ENCODE measurements at places on chromosomes 11 and 22.
A peak's percentile ranks its signal among the peaks of the same experiment; 100 is the strongest.

DNA sequence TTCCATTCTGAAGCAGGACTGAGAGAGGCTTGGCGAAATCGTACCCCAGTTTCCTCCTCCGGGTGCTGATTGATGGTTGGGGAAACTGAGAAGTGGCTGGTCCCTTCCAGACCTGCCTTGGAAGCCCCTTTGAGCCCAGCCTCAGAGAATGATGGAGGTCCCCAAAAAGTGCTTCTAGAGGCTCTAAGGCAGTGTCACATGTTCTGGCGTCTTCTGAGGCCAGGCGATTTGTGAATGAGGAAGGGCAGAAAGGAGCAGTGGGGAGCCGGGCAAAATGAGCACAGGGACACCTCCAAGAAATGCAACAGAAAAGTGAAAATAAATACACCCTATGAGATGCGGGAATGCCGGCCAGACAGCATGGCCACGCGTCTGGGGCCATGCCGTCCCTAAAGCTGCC is 1.0 kb upstream of the LIF start:
- no peak for DNase-seq

GRCh38 chr11:66561178-66561974 is 7.0 kb downstream of the CTSF start:
- peak; percentile 40 for DNase-seq

GRCh38 chr11:121523581-121524232 is 70.9 kb upstream of the SORL1-AS1 start:
- DNase-seq = peak; percentile 55

DNA sequence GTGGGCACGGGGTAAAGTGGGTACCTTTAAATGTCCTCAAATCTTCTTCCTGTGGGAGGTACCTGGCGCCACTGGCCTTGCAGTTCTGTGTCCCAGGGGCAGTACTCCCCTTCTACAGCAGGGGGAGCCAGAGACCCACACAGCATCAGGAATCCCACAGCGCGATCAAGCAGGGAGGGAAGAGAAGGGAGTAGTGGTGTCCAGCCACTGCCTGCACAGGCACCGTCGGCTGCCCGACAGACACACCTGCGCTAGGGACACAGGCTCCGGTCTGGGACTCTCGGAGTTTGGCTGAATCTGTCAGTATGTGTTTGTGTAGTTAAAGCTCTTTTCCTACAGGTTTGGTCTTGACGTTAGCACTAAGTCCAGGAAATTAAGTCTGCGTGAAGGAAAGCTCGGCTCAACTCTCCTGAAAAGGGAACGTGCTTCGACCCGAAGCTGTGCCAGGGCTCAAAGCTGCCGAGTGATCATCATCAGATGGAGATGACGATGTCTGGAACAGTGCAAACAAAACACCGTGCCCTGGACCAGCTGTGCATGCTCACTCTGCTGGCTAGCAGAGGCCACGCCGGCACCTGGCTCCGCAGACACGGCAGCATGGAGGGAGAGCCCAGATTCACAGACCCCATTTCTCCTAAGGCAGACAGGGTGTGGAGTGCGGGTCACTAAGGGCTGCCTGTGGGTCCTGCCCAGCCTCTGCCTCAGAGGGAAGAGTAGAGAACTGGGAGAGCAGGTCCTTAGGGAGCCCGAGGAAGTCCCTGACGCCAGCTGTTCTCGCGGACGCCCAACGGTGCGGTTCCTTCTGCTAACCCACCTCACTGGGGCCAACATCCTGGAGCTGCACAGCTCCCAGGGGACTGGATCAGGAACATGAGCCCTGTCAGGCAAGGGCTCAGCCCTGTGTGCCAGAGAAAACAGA is 56.0 kb upstream of the BID start:
- peak; percentile 99 for DNase-seq

GRCh38 chr22:28146401-28147314 is 227.6 kb upstream of the PITPNB start:
- peak; percentile 95 for DNase-seq

GRCh38 chr11:3824714-3825472 is 15.9 kb downstream of the RHOG start:
- DNase-seq = peak; percentile 6

DNA sequence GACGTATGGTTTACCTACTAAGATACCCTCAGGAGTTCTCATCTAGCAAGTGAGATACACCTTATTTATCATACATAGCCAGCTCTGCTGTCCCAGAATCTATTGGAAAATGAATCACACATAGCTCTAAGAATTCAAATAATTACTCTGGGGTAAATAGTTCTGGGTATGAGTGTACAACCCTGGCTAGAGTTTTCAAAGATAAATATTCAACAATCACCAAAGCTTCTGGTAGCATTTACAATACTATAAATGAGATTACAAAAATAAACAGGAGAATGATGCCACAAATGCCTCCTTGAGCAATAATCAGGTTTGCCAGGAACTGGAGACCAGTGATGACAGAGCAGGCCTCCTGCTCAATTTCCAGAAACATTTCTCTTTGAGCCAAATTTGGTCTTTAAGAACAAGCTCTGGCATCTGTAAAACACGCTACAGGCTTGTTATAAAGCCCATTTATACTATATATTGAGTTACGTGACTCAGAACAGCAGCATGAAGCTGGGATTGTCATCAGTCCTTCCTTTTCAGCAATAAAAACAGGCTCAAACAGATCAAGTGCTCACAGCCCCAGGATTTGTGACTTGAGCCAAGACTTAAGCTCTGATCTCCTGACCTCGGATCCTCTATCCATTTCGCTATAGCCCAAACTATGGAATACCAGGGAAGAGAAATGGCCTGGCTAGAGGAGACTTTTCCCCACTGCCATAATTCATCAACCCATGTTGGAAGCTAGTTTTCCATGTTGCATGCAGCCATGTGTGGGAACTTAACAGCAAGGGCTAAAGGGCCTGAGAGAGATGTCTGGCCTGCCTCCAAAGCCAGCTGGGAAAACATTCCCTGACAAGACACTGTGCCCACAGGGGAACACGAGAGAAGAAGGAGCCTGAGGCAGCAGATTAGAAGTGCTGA is 19.7 kb downstream of the RAB30 start:
- DNase-seq = no peak

DNA sequence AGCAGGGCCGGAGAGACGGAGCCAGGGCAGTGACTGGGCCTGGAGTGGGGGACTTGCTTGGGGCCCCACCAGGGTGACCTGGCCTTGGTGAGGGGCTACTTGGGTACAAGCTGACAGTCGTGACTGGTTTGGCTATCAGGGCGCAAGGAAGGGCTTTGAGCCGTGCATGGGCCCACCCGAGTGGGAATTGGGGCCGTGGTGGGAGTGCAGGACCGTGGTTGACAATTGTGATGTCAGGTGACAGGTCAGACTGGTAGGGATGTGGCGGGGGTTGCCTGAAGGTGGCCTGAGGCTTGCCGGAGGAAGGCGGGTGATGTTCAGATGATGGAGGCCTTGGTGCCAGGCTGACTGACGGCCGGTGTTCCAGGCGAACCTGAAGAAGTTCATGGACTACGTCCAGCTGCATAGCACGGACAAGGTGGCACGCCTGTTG is 5.6 kb downstream of the SHANK3 start:
- no peak for DNase-seq

GRCh38 chr11:124415356-124415923 is 9.2 kb downstream of the OR8B4 start:
- peak; percentile 42 for DNase-seq

DNA sequence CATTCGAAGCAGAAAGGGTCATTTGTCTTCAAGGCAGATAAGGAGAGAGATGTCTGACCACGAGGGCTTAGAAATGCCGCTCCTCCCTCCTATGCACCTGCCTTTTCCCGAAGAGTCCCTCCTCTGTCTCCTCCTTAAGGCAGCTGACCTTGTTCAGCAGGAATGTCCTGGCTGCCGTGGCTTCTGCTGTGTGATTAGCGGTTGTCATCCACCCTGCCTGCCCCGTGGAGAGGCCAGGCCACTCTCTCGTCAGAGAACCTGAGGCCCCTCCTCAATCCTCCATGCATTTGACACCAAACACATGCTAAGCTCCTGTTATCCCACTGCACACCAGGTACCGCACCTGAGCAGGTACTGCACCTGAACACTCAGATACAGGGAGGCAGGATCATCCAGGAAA is 834.6 kb downstream of the TBC1D22A start:
- no peak for DNase-seq

- no peak for DNase-seq
These were observed 7.3 kb downstream of the HEPHL1 start for GRCh38 chr11:94028436-94028835.

DNA sequence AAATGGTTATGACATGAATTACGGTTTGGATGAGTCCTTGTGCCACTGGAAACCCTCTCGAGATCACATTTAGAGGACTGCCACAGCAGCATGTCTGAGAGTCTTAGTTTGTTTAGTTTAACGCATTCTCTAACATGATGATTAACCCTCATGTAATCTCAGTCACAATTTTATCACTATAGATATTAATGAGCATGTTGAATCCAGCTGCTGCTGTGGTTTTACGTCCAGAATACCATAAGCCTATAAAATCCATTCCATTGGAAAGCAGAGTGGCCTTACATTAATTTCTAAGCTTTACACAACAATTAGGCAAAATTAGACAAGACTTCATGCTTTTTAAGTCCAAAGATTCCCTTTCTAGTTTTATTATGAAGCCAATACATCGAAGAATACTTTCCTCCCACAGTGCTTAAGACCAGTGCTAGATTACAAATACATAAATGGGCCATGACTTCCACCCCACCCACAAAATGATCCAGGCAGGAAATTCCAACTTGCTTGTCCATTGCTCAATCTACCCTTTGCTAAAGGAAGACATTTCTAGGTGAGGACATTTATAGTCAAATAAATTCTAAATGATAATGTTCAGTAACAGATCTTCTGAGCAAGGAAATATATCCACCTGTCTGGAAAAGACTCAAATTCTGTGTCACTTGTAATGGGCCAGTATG is 3.5 kb upstream of the ELMOD1 start:
- DNase-seq = no peak

DNA sequence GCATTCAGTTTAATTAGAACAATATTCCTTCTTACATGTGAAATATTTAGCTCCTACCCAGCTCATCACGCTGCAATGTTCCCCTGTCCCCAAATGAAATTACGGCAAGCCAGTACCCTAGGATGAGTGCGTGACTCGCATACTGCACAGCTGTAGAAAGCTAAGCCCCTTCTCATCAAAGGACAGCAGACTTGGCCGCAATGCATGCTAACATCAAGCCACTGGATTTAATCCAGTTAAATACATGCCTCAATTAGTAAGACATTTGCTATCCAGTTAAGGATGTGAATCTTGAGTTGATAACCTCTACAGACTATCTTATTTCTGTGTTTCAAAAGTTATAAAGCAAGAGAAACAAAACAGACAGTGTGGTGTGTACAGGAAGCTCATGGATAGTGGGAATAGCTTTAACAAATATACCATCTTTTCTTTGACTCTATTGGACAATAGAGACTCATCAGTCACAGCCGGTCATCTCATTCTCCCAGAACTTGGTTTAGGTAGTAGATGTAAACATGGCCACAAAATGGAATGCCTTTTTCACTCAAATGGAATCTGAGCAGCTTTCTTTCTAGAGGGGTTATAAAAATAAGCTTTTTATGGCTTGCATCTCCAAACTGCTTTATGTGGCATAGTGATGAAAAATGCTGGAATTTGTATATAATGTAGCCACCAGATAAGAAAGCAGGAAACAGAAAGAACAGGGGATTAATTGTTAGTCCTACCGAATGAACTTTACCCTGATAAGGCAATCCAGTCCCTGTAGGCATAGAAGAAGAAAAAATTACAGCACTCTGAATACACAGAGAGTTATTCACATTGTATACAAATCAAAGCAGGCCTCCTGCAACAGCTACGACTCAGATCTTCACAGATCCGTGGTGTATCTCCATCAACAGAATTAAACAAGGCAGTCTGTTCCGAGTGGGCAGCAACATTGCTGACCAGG is 224.1 kb downstream of the CADM1 start:
- DNase-seq = no peak

DNA sequence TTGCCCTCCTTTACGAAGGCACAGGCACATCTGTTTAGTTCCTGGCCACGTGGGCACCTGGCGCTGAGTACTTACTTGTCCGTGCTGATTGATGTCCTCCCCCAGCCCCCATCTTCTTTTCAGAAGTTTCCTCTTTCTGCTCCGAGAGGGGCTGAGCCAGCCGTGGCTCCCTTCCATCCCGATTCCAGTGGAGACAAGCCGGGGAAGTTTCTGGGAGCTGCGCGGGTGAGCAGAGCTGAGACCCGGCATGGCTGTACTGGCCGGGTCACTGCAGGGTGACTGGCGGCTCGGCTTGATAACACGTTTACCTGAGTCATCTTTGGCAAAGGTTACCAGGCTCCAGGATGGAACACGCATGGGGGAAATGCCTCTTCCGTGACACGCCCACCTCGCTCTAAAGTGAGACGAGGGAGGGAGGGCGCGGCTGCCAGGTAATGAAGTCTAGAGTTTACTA is 45.4 kb upstream of the ATXN10 start:
- no peak for DNase-seq

DNA sequence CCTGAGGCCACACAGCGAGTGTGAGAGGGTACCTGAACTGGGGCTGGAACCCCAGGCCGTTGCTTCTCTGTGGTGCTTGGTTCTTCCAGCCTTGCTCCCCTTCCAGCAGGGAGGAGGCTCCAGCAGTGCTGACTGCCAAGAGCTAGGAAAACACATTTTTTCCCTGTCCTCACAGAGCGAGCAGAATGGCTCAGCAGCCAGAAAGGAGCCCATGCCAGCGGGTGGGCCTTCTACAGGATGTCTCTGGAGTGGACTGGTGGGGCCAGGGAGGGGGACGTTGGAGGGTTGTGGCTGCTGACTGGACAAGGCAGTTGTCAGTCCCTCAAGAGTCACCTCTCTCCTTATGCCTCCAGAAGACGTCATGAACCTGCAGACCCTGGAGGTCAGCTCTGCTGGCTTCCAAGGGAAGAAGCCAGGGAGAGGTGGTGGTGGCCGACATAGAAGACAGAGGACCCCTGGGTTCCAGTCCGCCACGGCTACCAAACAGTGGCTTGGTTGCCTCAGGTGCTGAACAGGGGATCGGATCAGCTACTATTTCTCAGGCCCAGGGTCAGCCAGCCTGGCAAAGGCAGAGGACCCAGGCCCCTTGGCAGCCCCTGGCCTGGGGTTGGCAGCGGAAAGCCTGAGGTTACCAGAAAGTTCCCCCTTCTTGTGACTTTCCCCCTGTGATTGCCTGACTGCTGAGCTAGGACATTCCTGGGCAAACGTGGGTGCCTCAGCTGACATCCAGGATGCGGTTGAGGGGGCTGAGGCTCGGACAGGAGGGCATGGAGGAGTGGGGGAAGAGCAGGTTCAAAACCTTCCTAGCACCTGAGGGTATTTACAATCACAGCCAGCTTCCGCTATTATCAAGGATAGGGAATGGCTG is 3.7 kb downstream of the MAFF start:
- no peak for DNase-seq

- no peak for DNase-seq
These were observed 76.9 kb downstream of the KCNJ1 start for GRCh38 chr11:128790196-128790595.

All from NCI-H524 (cell line).